Peyer's patch (tissue), 4 donors: ENCODE measurements at places on chromosomes 6 and 20.
A peak's percentile ranks its signal among the peaks of the same experiment; 100 is the strongest.

DNA sequence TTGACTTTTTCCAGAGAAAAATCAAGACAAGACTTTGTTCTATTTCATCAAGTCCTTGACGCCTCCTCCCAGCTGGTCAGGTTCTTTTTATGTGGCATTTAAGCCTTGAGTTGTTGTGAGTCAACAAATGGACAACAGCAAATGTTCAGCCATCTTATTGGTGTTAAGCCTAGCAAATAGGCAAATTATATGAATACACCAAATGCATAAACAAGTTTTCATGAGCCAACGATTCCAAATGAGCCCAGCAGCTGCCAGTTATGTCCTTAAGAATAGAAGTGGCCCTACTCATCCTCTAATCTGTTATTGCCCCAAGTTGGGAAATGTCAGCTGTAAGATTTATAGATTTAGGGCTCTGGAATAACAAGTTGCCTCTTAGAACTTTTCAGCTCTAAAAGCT, 312.0 kb downstream of the SOX4 start:
- H3K36me3 ChIP-seq, result no peaks in the 10 kb centered on the region
- no peak for DNase-seq
- no peak overlapping the region for H3K27ac ChIP-seq
- no peaks in the 10 kb centered on the region for H3K27me3 ChIP-seq
- no peaks in the 10 kb centered on the region for H3K4me1 ChIP-seq

- no peaks in the 10 kb centered on the region for H3K4me1 ChIP-seq
- DNase-seq, result no peak
- H3K27ac ChIP-seq, result no peak overlapping the region
- H3K36me3 ChIP-seq, result peaks cover 10% of the 10 kb centered on the region
- H3K4me3 ChIP-seq, result no peak overlapping the region
Observed at GRCh38 chr20:20457392-20458126, 89.7 kb downstream of the INSM1 start.

GRCh38 chr6:113401231-113401630, 455.9 kb upstream of the MARCKS start:
- H3K4me3 ChIP-seq, result no peak overlapping the region
- no peak overlapping the region for H3K27ac ChIP-seq
- H3K27me3 ChIP-seq, result no peaks in the 10 kb centered on the region
- DNase-seq, result no peak

GRCh38 chr6:90411292-90411781, 114.7 kb upstream of the BACH2 start:
- no peak overlapping the region for H3K27ac ChIP-seq
- H3K4me1 ChIP-seq, result peaks cover 4% of the 10 kb centered on the region
- H3K36me3 ChIP-seq, result no peaks in the 10 kb centered on the region
- peak; percentile 65 for DNase-seq
- no peaks in the 10 kb centered on the region for H3K27me3 ChIP-seq

DNA sequence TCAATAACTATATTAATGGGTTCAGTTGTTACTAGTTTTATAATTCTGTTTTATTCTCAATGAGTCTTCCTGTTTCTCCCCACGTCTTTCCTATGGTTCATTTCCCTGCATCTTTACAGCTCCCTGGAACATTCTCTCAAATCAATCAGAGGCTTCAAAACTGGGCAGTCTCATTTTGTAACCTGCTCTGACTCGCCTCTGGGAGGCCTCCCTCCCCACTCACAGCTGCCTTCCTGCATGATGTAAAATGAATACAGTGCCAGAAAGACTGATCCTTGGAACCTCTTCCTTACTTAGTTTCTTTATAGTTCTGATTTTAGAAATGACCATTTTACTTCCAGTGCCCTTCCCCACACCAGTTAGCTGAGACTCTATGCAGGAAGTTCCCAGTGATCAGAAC, 103.9 kb downstream of the ESR1 start:
- no peaks in the 10 kb centered on the region for H3K36me3 ChIP-seq
- no peak overlapping the region for H3K27ac ChIP-seq
- H3K4me1 ChIP-seq, result no peaks in the 10 kb centered on the region
- no peaks in the 10 kb centered on the region for H3K27me3 ChIP-seq
- no peak for DNase-seq

DNA sequence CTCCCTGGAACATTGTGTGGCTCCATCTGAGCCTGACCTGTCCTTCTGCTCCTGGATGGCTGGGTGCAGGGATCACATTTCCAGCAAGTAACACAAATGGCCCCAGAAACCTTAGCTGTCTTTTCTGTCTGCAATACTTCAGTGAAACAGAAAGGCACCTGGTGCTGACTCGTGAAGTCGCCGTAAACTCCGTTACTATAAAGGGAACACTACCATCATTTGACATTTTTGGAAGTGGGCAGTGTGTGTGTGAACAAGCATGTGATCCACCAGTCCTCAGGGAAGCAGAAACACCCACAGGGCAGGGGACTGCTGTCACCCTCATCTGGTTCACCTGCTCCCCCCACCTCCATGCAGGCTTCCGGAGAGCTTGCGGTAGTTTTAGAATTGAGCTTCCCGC, 23.9 kb downstream of the SERPINB6 start:
- no peaks in the 10 kb centered on the region for H3K4me1 ChIP-seq
- DNase-seq, result peak; percentile 9
- H3K27me3 ChIP-seq, result no peaks in the 10 kb centered on the region
- H3K27ac ChIP-seq, result no peak overlapping the region
- H3K36me3 ChIP-seq, result peaks cover 46% of the 10 kb centered on the region

- H3K4me3 ChIP-seq, result no peak overlapping the region
- no peak overlapping the region for H3K27ac ChIP-seq
- no peaks in the 10 kb centered on the region for H3K27me3 ChIP-seq
- H3K36me3 ChIP-seq, result no peaks in the 10 kb centered on the region
Observed at GRCh38 chr20:47269309-47270165, 87.0 kb downstream of the ZMYND8 start.
